ENCODE measurements at places on chromosomes 13 and 19. TPM values are rescaled to one million over a fixed set of nuclear protein-coding genes. Genes with fewer than 3 reads are reported as not detected.

Gene TARM1
- not detected for polyA plus RNA-seq

Gene ATCAY
- not detected for polyA plus RNA-seq

Gene USF2
- 75.0 TPM for polyA plus RNA-seq

Gene SSC5D
- 0.49 TPM for polyA plus RNA-seq

Gene PRSS57
- not detected for polyA plus RNA-seq

Gene MPHOSPH8
- 15.7 TPM for polyA plus RNA-seq

Gene TNFSF13B
- polyA plus RNA-seq, result 0.08 TPM

DNA sequence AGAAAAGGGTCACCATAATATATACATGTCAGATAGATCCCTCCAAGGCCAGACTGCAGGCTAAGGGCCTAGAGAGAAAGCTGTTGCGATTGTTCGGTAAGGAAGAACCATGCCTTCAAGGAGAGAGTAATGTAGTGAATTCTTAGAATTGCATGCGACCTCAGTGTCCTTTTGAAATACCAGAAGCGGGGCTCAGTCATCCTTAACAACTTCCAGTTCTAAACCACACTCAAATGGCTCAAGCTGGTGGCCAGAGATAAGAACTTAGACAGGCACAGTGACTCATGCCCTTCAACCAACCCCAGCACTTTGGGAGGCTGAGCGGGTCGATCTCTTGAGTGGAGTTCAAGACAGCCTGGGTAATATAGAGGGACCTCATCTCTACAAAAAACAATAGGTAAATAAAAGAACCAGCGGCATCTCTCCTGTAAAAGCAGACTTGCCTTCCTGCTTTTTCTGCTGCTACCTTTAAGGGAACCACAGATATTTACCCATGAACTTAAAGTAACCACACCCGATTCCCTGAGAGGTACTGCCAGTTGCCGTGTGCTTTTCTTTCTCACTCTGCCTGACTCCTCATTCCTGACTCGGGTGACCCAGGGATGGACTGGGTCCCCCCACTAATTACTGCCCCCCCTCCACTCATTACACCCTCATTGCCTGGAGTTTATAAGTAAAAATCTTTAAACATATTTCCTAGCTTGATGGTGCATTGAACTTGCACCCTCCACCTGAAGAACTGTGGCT lies 15.4 kb upstream of the SIGLEC6 start:
- peak overlapping the region; percentile 89 for H3K27ac ChIP-seq
- H3K27me3 ChIP-seq, result no peaks in the 10 kb centered on the region
- peak; percentile 91 for DNase-seq
- no peak overlapping the region for H3K4me3 ChIP-seq

GRCh38 chr19:12783849-12784393 lies 7.4 kb upstream of the JUNB start:
- DNase-seq, result no peak
- H3K4me3 ChIP-seq, result no peak overlapping the region
- H3K4me1 ChIP-seq, result peaks cover 24% of the 10 kb centered on the region

DNA sequence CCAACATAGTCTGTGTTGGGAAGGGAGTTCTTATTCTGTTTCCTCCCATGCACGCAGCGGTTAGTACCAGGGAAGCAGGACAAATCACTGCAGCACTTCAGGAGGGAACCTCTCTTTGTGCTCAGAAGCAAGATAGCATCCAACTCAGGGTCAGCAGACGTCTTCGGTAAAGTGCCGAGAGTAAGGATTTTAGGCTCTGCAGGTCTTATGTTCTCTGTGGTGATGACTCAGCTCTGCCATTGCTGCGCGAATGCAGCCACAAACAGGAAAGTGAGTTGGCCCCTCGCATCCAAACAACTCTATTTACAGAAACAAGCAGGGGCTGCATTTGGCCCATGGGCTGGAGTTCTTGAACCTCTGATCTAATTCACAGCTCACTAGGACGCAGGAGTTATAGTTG lies 122.1 kb upstream of the SPATA13 start:
- no peaks in the 10 kb centered on the region for H3K4me1 ChIP-seq
- H3K4me3 ChIP-seq, result no peak overlapping the region
- peaks cover 9% of the 10 kb centered on the region for H3K27me3 ChIP-seq

DNA sequence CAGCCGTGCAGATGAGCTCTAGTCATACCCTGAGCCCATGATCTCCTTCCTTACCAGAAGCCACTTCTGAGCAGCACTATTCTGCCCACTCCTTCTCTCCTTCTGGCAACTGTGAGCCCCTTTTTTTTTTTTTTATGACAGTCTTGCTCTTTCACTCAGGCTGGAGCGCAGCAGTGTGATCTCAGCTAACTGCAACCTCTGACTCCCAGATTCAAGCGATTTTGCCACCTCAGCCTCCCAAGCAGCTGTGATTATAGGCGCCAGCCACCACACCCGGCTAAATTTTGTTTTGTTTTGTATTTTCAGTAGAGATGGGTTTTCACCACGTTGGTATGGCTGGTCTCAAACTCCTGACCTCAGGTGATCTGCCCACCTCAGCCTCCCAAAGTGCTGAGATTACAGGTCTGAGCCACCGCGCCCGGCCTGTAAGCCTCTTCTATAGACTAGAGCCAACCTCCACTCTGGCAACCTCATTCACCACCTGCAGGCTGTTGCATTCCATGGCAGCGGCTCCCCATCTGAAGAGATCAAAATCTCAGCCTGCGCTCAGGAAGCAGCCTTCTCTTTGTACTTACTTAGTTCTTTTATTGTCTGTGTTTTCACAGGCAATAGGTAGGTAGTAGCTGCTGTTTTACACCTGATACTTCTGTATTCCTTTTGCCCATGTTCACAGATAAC lies 34.8 kb upstream of the NDFIP2 start:
- H3K4me3 ChIP-seq, result no peak overlapping the region
- no peaks in the 10 kb centered on the region for H3K27me3 ChIP-seq
- no peak for DNase-seq

DNA sequence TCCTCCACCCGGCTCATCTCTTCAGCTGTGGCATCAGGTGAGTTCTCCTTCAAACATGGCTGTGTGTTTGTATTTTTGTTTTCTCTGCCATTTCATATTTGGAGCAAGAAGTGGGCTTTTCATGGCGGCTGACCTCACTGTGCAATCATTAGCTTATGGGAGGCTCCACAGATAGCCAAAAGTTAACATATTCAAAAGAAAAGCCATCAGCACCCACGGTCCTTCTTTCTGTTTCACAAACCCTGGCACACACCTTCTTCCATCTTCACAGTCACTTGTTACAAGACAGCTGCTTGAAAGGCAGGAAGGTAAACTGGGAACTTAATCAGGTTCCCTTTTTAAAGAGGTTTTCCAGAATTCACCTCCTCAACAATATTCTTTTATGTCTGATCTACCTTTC lies 69.3 kb upstream of the ATP12A start:
- no peak overlapping the region for H3K27ac ChIP-seq
- H3K4me3 ChIP-seq, result no peak overlapping the region
- DNase-seq, result no peak
- H3K36me3 ChIP-seq, result no peaks in the 10 kb centered on the region

- H3K36me3 ChIP-seq, result no peaks in the 10 kb centered on the region
- H3K4me1 ChIP-seq, result peaks cover 4% of the 10 kb centered on the region
- no peak overlapping the region for H3K27ac ChIP-seq
- peaks cover 28% of the 10 kb centered on the region for H3K27me3 ChIP-seq
- DNase-seq, result no peak
Observed at GRCh38 chr19:45668342-45668871, 386 bp downstream of the GIPR start.

- no peaks in the 10 kb centered on the region for H3K27me3 ChIP-seq
- no peak overlapping the region for H3K27ac ChIP-seq
- no peaks in the 10 kb centered on the region for H3K4me1 ChIP-seq
- no peaks in the 10 kb centered on the region for H3K36me3 ChIP-seq
Observed at GRCh38 chr19:13701624-13702023, 62.7 kb upstream of the MRI1 start.

DNA sequence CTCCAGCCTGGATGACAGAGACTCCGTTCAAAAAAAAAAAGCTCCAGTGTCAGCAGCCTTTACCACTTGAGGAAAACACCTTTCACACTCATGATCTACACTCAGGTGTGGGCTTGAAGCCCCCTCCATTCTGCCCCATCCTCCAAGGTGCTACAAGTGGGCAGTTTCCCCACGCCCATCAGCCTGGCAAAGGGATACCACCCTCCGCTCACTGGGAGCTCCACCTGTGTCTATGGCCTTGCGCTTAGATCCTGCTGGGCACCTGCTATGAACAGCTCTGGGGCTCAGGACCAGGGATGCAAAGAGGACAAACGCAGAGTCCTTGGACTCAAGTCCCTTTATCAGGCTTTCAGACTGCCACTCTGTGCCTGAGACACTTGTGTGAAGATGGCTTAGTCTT lies 127.8 kb downstream of the CRYL1 start:
- H3K4me1 ChIP-seq, result no peaks in the 10 kb centered on the region
- H3K36me3 ChIP-seq, result no peaks in the 10 kb centered on the region
- DNase-seq, result no peak
- no peaks in the 10 kb centered on the region for H3K27me3 ChIP-seq
- no peak overlapping the region for H3K27ac ChIP-seq

DNA sequence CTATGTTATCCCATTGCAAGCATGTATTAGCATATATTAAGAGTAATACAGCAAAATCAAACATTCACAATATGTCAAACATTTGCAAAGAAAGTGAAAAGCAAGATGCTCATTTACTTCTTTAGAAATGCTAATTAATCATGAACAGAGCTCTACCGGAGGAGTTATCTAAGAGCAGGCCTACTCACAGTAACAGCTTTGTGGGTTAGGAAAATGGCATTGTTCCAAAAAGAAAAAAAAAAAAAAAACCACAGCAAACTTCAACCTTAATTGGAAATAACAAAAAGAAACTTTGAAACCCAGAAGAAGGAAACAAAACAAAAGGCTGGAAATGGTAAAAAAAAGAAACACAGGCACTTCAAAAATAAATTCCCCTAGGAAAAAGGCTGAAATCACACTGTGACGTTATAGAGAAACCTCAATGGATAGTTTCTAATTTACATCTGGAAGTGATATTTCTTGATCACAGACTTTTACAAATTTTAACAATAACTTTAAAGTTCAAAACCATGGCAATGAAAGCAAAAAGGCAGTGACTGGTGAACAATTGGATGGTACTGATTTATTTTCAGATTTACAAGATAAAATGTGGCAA lies 1236.8 kb upstream of the SPRY2 start:
- DNase-seq, result no peak
- H3K27me3 ChIP-seq, result no peaks in the 10 kb centered on the region
- H3K27ac ChIP-seq, result no peak overlapping the region
- no peaks in the 10 kb centered on the region for H3K4me1 ChIP-seq
- H3K4me3 ChIP-seq, result no peak overlapping the region

DNA sequence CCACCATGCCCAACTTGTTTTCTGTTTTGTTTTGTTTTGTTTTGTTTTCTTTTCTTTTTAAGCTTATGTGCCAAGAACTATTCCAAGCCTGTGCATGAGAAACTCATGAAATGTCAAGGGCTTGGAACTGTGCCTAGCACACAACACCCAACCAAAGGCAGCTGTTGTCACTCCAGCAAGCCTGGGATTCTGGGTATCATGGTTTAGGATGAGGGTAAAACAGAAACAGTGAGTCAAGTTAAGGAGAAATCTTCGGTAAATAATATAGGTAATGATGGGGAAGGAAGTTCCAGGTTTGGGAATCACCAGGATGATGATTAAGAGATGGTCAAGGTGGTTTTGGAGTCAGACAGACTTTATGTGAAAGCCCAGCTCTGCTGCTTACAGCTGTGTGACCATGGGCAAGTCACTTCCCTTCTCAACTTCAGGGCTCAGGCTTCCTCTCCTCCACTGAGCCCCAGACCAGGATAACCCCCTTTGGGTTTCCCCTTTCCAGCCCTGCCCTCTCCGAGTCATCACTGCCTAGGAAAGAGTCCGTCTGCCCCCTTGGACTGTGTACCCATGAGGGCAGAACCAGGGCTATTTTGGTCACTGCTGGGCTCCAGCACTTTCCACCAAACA lies 5.0 kb downstream of the PVR start:
- H3K4me3 ChIP-seq, result no peak overlapping the region
- peaks cover 38% of the 10 kb centered on the region for H3K36me3 ChIP-seq
- H3K4me1 ChIP-seq, result peaks cover 35% of the 10 kb centered on the region
- no peaks in the 10 kb centered on the region for H3K27me3 ChIP-seq

- no peaks in the 10 kb centered on the region for H3K36me3 ChIP-seq
- no peaks in the 10 kb centered on the region for H3K27me3 ChIP-seq
- peak overlapping the region; percentile 58 for H3K27ac ChIP-seq
- no peak overlapping the region for H3K4me3 ChIP-seq
- H3K4me1 ChIP-seq, result peaks cover 39% of the 10 kb centered on the region
Observed at GRCh38 chr19:4911314-4911713, 2.0 kb downstream of the UHRF1 start.

GRCh38 chr19:39074942-39075341 lies 9.2 kb upstream of the ACP7 start:
- peak overlapping the region; percentile 82 for H3K27ac ChIP-seq
- no peak overlapping the region for H3K4me3 ChIP-seq
- H3K27me3 ChIP-seq, result no peaks in the 10 kb centered on the region
- no peak for DNase-seq
- H3K4me1 ChIP-seq, result peaks cover 23% of the 10 kb centered on the region

- H3K4me3 ChIP-seq, result no peak overlapping the region
- H3K27me3 ChIP-seq, result no peaks in the 10 kb centered on the region
- no peak overlapping the region for H3K27ac ChIP-seq
Observed at GRCh38 chr13:29925457-29926097, 75.2 kb upstream of the UBL3 start.

GRCh38 chr19:7983286-7983950 lies 22.0 kb downstream of the ELAVL1 start:
- H3K36me3 ChIP-seq, result peaks cover 7% of the 10 kb centered on the region
- H3K4me1 ChIP-seq, result peaks cover 8% of the 10 kb centered on the region
- DNase-seq, result no peak
- H3K4me3 ChIP-seq, result no peak overlapping the region
- no peak overlapping the region for H3K27ac ChIP-seq

DNA sequence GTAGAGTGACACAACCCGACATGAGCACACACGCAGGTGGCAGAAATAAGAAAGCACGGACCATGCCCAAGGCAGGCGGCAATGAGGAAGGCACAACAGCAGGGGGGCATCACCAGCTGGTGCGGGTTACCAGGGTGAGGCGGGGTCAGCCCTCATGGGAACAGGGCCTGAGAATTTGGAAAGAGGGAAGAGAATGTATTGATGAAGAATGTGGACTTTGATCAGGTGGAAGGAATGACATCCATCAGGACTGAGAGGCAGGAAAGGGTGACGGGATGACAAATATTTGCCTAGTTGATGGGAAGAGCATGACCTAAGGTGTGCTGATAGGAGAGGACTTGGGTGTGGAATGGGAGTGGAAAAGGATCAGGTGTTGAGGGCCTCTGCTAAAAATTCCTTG lies 177.5 kb downstream of the ABCC4 start:
- no peaks in the 10 kb centered on the region for H3K27me3 ChIP-seq
- H3K4me1 ChIP-seq, result peaks cover 22% of the 10 kb centered on the region
- DNase-seq, result no peak
- H3K4me3 ChIP-seq, result no peak overlapping the region
- no peak overlapping the region for H3K27ac ChIP-seq
- no peaks in the 10 kb centered on the region for H3K36me3 ChIP-seq

GRCh38 chr13:51614350-51614786 lies 30.1 kb downstream of the WDFY2 start:
- no peaks in the 10 kb centered on the region for H3K36me3 ChIP-seq
- H3K4me3 ChIP-seq, result no peak overlapping the region
- peaks cover 4% of the 10 kb centered on the region for H3K4me1 ChIP-seq
- DNase-seq, result no peak
- no peaks in the 10 kb centered on the region for H3K27me3 ChIP-seq

- peak overlapping the region; percentile 52 for H3K4me3 ChIP-seq
- H3K4me1 ChIP-seq, result peaks cover 21% of the 10 kb centered on the region
- H3K27me3 ChIP-seq, result no peaks in the 10 kb centered on the region
- DNase-seq, result peak; percentile 28
Observed at GRCh38 chr19:19064811-19065745, 1.3 kb downstream of the SLC25A42 start.

Measured in endothelial cell of umbilical vein (primary cell).